ENCODE measurements at places on chromosomes 3 and 15. TPM values are rescaled to one million over a fixed set of nuclear protein-coding genes. Genes with fewer than 3 reads are reported as not detected.

GRCh38 chr15:41511899-41512369 lies 1.7 kb downstream of the LTK start:
- DNase-seq = no peak

- DNase-seq = no peak
Measured at GRCh38 chr15:51758645-51759044, 7.2 kb downstream of the TMOD2 start.

- no peak for DNase-seq
Measured at GRCh38 chr15:92161039-92161670, 232.5 kb upstream of the ST8SIA2 start.

DNA sequence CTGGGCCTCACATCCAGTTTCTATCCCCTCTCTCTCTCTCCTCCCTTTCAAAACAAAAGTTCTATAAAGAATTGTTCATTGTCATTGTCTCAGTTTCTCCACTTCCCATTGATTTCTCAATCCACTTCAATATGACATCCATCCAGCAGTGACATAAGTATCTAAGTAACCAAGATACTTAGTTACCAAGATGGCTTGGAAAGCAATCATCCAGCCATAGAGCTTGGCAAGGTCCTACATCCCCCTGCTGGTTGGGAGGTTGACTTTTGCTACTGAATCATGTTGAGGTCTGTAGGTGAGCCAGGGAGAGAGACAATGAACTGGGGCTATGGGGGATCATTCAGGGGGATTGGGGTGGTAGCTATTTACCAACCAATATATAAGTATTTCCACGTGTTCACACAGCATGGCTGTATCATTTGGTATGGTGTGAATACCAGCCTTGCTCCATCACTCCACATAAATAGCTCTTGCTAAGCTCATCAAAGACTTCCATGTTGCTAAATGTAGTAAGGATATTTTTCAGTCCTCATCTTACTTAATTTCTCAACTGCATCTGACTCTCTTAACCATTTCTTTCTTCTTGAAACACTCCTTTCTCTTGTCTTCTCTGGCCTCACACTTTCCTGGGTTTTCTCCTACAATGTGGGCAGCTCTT lies 58.8 kb upstream of the NTRK3 start:
- no peak for DNase-seq

- DNase-seq = no peak
Measured at GRCh38 chr3:123411340-123412040, 37.4 kb downstream of the ADCY5 start.

DNA sequence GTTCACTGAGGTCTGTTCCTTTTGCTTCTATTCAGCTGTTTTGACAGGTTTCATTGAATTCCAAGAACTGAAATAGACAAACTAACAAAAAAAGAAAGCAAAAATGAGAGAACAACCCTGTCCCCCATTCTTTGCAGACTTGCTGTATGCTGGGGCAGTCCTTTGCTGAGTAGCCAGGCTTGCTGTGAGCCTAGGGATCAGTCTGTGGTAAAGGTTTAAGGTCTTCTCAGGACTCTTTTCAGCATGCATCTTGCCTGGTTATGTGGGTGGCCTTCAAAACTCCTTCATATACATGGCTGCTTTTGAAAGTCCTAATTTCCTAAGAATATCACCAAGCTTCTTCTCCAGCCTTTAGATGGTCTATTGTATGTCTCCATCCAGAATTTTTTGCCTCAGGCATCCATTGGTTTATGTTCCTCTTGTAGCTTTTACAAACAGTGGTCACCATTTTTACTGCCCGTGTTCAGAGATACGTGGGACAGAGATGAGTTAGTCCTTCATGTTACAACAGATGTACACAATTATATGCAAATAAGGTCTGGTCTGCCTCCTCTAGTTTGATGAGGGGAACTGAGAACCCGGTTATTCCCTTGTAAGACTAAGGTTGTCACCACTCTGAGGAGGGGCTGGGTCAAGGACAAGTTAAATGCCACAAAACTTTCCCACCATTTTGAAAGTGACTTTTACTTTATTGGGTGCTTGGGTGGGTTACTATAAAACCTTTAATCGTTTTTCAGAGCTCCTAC lies 41.4 kb downstream of the SACM1L start:
- DNase-seq = no peak

Gene CPN2
- 1.7 TPM for polyA plus RNA-seq

GRCh38 chr3:131561511-131561910 lies 58.7 kb upstream of the MRPL3 start:
- DNase-seq = no peak

DNA sequence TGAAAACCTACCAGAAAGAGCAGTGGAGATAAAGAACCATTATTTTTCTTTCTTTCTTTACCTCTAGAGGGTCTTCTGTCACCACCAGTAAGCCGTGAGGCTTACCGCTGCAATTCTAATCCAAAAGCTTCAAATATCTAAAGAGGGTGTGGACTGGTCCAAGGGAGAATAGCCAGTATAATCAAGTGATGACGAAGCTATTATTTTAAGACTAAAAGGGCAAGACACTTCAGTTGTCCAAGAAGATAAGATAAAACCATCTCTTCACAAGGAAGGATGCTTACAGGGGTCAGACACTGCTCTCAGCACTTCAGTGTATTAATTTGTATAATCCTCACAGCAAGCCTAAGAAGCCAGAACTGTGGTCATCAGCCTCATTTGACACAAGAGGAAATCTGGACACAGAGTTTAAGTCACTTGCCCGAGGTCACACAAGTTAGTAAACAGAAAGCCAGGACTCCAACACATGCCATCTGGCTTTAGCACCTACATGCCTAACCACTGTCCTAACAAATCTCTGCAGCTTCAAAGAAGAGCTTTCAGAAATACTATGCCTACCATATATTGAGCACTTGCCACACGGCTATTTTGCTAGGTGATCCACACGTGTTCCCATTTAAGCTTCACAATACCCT lies 14.6 kb downstream of the HDC start:
- DNase-seq = no peak

GRCh38 chr3:192566706-192567290 lies 160.5 kb downstream of the FGF12 start:
- peak; percentile 78 for DNase-seq

Gene CLDN1
- polyA plus RNA-seq = 0.91 TPM

DNA sequence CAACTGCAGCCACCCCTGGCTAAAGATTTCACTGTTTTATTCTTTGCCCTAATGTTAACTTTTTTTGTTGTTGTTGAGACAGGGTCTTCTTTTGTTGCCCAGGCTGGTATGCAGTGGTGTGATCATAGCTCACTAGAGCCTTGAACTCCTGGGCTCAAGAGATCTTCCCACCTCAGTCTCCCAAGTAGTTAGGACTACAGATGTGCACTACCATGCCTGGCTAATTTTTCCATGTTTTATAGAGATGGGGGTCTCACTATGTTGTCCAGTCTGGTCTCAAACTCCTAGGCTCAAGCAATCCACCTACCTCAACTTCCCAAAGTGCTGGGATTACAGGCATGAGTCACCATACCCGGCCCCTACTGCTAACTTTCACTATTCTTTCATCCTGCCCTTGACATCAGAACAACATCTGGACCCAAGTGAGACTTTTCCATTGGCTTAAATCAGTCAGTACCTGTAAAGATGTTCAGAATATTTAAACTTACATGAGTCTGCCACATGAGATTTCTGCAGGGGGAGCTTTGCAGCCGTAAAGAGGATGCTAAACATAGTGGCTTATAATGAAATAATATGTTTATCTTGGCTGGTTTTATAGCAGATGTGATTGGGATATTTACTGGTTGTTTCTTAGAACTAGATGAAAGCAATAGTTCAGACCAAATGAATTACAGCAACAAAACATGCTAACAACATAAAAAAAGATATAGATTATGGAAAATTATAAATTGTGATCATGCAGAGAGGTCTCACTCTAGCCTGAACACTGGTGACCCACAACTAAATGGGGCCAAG lies 73.6 kb downstream of the HMG20A start:
- no peak for DNase-seq

Gene ZNF860
- 1.6 TPM for polyA plus RNA-seq

- DNase-seq = no peak
Measured at GRCh38 chr3:81769299-81769698, 7.9 kb upstream of the GBE1 start.

DNA sequence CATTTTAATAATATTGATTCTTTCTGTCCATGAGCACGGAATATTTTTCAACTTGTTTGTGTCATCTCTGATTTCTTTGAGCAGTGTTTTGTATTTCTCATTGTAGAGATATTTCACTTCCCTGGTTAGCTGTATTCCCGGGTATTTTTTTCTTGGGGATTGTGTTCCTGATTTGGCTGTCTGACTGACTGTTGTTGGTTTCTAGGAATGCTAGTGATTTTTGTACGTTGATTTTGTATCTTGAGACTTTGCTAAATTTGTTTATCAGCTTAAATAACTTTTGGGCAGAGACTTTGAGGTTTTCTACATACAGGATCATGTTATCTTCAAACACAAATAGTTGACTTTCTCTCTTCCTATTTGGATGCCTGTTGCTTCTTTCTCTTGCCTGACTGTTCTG lies 418.8 kb upstream of the ALCAM start:
- DNase-seq = no peak

Gene FSIP1
- polyA plus RNA-seq = 0.09 TPM

DNA sequence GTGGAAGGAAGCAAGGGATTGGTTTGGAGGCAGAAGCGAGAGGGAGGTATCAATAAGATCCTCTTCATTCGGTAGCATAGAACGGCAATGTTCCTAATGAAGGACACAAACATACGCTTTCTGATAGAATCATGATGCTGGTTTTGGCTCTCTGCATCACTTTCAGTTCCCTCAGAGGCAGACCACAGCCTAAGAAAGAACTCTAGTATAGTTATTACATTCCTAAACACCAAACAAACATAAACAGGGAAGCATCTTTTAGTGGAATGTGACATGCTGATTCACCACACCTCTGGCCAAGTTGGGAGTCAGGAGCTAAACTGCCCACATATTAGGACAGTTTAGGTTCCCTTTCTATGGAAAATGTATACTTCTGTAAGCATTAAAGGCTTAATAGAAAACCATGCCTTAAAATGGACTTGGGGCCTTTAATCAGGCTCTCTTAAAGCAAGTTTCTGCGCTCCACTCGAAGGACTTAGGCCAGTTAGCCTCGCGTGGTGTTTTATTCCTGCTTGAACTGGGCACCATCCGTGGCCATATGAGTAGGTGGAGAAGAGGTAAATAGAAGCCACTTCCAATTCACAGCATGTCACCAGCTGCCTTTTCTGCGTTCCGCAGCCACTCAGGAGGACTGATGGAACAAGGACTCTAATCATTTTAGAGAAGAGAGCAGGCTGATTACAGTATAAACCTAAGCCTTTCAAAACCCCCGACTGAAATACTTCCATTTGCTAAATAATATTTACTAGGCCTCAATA lies 53.7 kb downstream of the CD47 start:
- no peak for DNase-seq

DNA sequence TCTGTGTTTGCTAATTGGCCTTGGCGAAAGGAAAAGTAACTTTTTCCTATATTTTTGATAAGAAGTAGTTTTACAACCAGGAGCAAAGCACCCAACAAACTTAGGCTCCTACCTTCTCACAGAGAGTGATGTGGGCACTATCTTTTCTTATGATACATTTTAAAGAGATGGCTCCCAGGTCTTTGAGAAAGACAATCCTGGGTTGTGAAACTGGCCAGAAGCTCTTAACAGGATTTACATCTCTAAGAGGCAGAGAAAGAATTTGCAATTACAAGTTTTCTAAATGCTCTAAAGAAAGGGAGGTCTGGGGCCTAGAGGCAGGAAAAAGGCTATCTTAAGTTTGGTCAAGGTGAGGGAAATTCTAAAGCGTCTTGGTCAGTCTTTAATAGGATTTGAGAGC lies 609.7 kb downstream of the VGLL3 start:
- no peak for DNase-seq

Gene RPL35A
- polyA plus RNA-seq = 3,288 TPM

Gene COL7A1
- polyA plus RNA-seq = 144 TPM

Gene FAM131A
- polyA plus RNA-seq = 6.8 TPM

DNA sequence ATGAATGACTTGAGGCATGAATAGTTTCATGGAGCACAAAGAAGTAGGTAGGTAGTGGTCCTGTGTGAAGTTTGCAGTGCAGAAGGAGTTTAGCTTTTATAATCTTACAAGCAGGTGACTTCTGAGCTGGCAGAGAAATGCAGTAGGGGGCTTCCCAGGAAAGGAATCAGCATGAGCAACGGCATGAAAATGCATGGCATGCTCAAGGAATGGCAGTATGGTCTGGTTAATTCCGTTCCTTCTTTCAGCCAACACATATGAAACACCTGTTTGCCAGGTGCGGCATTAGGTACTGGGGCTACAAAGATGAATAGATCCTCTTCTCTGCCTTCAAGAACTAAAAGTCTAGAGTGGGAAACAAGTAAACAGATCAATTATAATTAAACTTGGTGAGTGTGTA lies 138.0 kb upstream of the BHLHE40 start:
- no peak for DNase-seq

DNA sequence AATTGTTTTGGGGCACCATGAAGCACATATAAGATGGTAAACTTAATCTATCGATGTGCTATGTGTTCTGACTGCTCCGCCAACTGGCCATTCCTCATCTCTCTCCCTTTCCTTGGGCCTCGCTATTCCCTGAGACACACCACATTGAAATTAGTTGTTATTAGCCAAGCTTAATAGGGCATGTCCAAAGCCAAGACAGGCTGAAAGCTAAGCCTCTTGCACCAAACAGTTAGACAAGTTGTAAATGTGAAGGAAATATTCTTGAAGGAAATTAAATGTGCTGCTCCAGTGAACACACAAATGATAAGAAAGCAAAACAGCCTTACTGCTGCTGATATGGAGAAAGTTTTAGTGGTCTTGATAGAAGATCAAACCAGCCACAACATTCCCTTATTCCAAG lies 39.3 kb downstream of the C2CD4A start:
- DNase-seq = no peak

DNA sequence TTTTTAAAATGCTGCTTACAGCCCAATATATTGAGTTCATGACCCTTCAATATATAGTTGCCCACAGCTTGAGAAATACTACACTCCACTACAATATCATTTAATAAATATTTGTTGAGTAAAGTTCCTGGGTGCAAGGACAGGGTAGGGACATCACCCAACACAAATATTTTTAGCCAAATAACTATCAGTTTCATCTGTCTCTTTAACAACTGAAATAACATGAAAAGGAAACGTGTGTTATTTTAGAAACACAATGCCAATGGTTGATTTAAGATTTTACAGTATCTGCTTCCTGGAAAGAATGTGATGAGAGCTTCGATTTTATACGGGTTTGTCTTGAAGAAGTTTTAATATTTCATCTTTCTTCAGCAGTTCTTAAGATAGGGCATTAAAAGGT lies 67.7 kb upstream of the CDV3 start:
- no peak for DNase-seq
